Right renal cortex interstitium (tissue), 3 donors: ENCODE measurements at places on chromosomes 1 and 21.

GRCh38 chr1:226274138-226274537, 34.8 kb downstream of the LIN9 start:
- DNase-seq, result no peak

DNA sequence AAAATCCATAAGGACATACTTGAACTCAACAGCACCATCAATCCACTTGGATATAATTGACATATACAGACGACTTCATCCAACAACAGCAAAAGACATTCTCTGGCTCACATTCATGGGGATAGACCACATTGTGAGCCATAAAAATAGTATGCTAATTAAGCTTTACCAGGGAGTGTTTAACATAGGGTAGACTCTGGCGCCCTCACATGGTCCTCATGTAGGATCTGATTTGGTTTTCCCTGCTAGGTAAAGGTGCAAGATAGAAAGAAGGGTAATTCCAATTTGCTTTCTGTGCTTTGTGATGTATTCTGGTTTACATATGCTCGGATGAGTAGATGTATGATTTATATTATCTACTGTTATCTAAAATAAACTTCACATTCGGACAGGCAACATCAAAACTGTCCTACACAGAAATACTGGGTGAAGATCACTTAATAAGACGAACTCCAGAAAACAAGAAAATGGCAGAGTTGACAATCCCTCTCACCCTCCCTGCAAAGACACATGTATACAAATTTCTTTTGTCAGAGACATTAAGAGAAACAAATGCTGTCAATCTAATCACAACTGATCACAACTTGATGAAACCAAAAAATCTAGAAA, 27.7 kb downstream of the CR1L start:
- DNase-seq, result no peak

- no peak for DNase-seq
These were observed 27.5 kb upstream of the RASAL2 start for GRCh38 chr1:178066296-178066907.

DNA sequence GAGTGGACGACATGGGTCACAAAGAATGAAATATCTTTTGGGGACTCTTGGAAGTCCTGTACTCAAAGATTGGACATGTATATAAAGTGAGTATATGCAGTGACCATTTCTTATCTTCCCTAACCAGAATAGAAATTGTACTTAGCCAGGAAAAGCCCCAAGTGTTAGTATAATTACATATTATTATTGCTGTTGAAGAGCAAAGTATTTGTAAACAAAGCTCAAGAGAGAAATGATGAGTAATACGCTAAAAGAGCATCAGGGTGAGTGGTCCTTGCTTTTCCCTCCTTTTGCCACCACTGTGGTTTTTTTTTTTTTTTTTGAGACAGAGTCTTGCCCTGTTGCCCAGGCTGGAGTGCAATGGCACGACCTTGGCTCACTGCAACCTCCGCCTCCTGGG, 6.4 kb upstream of the CGN start:
- DNase-seq, result no peak

DNA sequence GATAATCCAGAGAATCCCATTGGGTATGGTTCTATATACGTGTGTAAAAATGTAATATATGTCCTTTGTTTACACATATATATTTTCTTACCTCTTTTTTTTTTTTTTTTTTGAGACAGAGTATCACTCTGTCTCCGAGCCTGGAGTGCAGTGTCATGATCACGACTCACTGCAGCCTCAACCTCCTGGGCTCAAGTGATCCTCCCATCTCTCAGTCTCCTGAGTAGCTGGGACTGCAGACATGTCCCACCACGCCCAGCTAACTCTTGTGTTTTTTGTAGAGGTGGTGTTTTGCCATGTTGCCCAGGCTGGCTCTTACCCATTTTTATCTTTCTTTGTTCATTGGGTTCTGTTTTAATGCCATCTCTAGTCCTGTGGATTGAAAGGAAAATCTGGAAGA, 59.5 kb downstream of the ZBTB17 start:
- no peak for DNase-seq

- DNase-seq, result no peak
These were observed 139.1 kb downstream of the BRINP2 start for GRCh38 chr1:177309880-177310279.

GRCh38 chr1:32345289-32345827, 9.3 kb upstream of the MARCKSL1 start:
- no peak for DNase-seq

DNA sequence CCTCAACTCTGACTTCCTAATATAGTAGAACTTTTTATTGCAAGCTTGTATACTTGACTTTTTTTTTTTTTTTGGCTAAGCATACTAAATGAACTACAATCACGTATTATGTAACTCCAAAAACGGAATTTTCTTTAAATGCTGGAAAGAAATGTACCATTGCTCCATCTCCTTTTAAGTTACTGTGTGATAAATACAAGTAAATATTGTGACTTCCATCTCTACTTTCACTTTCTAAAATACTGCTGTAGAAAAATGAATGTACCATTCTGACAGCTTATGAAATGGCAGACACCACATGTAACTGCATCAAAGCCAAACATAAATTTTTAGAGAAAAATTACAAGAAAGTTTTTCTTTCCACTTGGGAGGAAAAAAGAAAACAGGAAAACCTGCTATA, 54.7 kb downstream of the ASH1L start:
- DNase-seq, result no peak

GRCh38 chr1:183956559-183957188, 80.9 kb downstream of the COLGALT2 start:
- no peak for DNase-seq

DNA sequence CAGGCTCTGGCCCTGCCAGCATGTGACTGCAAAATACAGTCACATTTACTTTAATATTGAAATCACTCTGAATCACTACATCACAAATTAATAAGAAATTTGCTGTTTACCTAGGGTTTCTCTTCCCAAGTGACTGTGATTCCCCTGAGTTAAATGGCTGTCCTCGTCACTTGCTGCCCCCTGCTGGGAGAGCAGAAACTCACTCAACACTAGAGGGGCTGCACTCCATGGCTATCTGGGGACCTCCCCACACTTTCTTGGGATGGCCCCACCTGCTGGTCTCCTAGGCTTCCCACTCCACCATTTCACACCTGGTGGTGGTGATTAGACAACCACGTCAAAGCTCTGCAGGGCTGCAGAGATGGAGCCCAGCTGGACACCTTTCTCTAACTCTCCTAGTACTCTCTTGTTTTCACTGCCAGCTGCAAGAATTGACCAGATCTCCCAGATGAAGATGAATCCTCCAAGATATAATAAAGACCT, 63.4 kb downstream of the CD2 start:
- DNase-seq, result no peak
